ENCODE measurements at places on chromosomes 12 and 14.
A peak's percentile ranks its signal among the peaks of the same experiment; 100 is the strongest.

DNA sequence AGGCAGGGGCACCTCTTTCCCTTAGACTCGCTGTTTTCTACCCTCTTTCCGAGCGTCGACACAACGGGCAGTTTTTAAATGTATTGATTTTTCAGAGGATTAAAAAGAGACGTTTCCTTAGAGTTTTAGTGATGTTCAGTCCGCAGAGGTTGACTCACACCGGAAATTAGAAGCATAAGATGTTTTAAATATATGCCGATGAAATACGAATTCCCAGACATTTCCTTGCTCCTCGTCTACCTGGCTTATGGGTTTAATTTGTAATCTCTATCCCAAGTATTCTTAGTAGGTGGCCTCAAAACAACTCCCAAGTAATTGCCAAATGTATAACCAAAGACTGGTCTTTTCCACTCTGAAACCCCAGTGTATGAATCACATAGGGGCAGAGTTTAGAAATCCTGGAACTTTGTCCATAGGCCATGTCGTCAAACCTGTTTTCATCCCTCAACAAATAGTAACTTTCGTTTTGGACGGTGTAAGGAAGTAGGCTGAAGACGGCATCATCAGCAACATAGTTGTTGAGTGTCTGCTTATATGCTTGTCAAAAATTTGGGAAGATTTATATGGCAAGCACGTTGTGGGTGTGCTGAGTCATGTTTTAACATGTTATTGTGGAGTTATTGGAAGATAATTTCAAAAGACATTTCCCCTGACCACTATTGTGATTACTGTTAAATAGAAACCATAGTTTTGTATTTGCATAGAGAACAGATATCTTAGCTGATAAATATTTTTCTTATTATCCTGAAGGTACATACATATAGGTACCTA, 824 bp downstream of the TBK1 start:
- DNase-seq, result peak; percentile 57

- no peak for DNase-seq
Observed at GRCh38 chr12:2547273-2548044, 247.3 kb upstream of the FKBP4 start.

- no peak for DNase-seq
Observed at GRCh38 chr12:65055859-65056258, 65.2 kb downstream of the WIF1 start.

- DNase-seq, result no peak
Observed at GRCh38 chr12:46934374-46935111, 108.7 kb upstream of the SLC38A4 start.

GRCh38 chr14:94337274-94337673, 14.1 kb upstream of the SERPINA6 start:
- no peak for DNase-seq

GRCh38 chr12:58296863-58297262, 355.5 kb downstream of the ATP23 start:
- peak; percentile 26 for DNase-seq
